ENCODE measurements at places on chromosomes 6 and 20. TPM values are rescaled to one million over a fixed set of nuclear protein-coding genes. Genes with fewer than 3 reads are reported as not detected.

IL17F gene
- not detected for total RNA-seq

BCLAF1 gene
- 167 TPM for total RNA-seq

SLC9A8 gene
- 14.4 TPM for total RNA-seq

UST gene
- 33.1 TPM for total RNA-seq

OPRM1 gene
- total RNA-seq: not detected

E2F3 gene
- total RNA-seq: 5.8 TPM

NDUFAF5 gene
- 28.2 TPM for total RNA-seq

WFDC5 gene
- total RNA-seq: not detected

C6orf163 gene
- 4.7 TPM for total RNA-seq

MEI4 gene
- 0.13 TPM for total RNA-seq

DLK2 gene
- 0.45 TPM for total RNA-seq

SPACA1 gene
- total RNA-seq: not detected

SRSF12 gene
- 2.0 TPM for total RNA-seq

Measured in sciatic nerve (tissue), 2 donors.